ENCODE measurements at places on chromosomes 3 and 15. TPM values are rescaled to one million over a fixed set of nuclear protein-coding genes. Genes with fewer than 3 reads are reported as not detected.

DNA sequence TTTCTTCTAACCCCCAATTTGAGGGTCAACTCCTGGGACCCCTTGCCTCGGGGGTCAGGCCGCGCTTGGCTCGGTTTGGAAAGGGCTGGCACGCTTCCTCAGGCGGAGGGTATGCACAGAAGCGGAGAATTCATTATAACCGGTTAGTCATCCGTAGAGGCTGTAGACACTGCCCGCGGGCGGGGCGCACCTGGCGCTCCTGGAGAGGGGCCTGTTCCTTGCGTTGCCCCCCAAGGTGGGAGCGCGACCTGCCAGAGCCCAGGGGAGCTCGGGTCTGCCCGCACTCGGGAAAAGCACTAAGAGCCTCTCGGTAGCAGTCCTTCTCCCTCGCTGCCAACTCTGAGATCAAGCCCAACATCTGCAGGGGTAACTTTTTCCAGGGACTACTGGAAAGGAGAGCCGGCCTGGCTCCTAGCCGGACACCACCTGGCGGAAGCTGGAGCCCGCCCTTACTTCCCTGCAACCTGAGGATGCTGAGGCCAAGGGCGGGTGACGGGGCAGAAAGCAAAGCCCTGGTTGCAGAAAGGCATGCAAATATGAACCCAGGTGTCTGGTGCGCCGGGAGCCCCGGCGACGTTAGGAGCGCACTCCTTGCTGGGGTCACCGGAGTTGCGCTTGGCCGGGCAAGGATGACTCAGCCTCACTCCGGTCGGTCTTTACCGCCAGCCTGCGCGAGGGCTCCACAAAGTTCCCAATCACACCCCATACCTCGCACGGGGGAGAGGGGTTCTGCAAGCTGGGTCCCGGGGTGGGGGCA is 1.5 kb upstream of the CACNA2D3 start:
- DNase-seq = peak; percentile 59

- DNase-seq = no peak
These were observed 14.9 kb upstream of the C3orf80 start for GRCh38 chr3:160210341-160210740.

DNA sequence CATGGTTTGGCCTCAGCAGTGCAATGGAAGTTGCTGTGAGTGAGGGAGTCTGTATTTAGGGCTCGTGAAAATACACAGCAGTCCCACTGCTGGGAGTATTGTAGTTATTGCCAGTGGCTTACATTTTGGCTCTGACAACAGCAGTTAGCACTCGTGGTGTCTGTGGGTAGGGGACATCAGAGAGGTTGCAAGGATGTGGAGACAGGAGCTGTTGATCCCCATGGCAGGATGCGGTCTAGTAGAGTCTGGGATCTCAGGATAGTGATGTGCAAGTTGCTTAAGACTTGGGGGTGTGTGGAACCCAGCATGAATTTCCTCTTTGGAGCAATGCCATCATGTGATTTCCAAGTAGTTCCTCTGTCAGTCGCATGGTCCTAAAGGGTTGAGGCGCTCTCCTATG is 59.9 kb downstream of the GALK2 start:
- DNase-seq = no peak

- no peak for DNase-seq
These were observed 784 bp upstream of the CISH start for GRCh38 chr3:50612234-50612882.

- no peak for DNase-seq
These were observed 610.9 kb upstream of the ALCAM start for GRCh38 chr3:104755791-104756190.

GRCh38 chr3:183583331-183584245 is 28.1 kb upstream of the KLHL6 start:
- DNase-seq = peak; percentile 58

DNA sequence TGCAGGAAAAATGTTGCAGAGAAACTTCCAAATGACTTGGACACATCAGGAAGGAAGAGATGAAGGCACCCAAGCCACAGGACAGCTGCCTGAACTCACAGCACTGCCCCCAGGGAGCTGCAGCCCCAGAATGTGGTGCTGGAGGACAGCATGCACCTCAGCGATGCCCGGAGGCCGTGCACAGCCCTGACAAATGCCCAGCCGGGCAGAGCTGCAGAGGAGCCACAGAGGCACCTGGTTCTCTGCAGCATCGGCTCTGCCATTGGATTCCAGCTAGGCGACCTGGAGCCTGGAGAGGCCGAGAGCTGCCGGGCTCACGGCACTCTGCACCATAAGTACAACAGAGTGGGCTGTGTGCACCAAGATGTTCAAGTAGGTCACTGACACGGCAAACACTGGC is 97.5 kb downstream of the OCA2 start:
- no peak for DNase-seq

- DNase-seq = no peak
These were observed 273.7 kb upstream of the UMPS start for GRCh38 chr3:124456506-124456905.

GRCh38 chr3:55634345-55634744 is 147.2 kb upstream of the WNT5A start:
- no peak for DNase-seq

DNA sequence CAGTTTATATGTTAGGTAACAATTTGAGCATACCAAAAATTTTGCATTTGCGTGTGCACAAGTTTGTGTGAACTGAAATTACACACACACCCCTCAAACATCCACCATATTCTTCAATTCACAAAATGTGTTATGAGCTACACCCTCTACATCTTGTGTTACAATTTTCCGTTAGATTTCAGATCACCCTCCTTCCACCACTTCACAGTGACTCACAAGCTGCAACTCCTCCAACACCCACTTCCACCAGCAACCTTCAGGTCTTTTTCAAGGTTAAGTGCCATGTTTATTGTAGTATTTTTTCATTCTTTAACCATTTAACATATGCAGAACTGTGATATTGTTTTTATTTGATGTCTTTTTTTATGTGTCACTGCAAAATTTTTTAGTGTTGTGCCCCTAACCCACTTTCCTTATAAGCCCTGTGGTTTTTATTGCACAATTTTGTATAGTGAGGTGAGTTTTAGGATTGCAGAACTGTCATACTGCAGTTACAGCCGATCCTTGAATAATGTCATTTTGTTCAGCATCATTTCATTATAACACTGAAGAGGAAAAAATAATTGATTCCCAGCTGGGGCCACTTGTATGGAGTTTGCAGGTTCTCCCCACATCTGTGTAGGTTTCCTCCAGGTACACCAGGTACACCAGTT is 148.9 kb downstream of the PLCL2 start:
- DNase-seq = no peak

GRCh38 chr3:110783541-110783940 is 288.1 kb upstream of the NECTIN3 start:
- DNase-seq = no peak

GRCh38 chr3:94544131-94544789 is 481.4 kb downstream of the NSUN3 start:
- no peak for DNase-seq

GRCh38 chr3:15728766-15729165 is 69.0 kb downstream of the ANKRD28 start:
- DNase-seq = no peak

DNA sequence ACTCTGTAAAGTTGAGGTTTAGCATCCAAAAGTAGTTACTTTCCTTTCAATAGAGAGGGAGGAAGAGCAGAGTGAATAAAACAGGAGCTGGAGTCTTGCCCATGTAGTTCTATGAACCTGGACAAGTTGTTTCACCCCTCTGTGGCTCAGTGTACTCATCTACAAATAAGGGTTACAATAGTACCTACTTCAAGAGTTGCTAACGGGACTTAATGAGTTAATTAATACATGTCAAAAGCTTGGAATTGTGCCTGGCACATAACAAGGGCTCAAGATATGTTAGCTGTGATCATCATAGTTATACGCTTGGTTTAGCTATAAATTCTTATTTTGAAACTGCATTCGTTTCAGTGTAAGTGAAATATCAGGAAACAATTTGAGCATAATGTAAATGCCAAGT is 388.5 kb upstream of the THBS1 start:
- DNase-seq = no peak

- DNase-seq = no peak
These were observed 80.4 kb downstream of the CHRD start for GRCh38 chr3:184460276-184460675.

- peak; percentile 18 for DNase-seq
These were observed 214.9 kb upstream of the ARRDC4 start for GRCh38 chr15:97745481-97746071.

DNA sequence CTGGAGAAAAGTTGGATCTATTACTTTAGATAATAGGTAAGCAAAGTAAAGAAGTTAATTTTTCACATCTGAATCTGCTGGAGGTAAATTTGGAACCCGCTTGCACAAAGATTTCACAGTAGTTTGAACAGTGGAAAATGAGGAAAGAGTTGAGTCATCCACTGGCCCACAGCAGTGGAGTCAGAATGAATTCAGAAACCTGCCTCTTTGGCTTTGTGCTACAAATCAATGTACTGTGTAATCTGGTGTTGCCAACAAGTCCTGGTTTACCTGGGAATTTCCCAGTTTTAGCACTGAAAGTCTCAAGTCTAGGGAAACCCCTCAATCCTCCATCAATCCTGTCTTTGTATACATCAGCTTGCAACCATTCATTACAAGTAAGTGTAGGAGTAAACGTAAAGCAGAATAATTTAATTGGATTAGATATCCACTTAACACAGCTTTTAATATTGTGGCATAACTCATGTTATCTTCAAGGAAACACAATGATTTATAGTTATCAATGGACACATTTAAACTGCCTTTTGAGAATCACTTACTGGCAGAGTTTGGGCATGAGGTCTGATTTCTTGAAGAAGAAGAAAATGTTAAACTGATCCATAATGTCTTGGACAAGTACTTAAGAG is 100.6 kb downstream of the DCLK3 start:
- DNase-seq = no peak

DNA sequence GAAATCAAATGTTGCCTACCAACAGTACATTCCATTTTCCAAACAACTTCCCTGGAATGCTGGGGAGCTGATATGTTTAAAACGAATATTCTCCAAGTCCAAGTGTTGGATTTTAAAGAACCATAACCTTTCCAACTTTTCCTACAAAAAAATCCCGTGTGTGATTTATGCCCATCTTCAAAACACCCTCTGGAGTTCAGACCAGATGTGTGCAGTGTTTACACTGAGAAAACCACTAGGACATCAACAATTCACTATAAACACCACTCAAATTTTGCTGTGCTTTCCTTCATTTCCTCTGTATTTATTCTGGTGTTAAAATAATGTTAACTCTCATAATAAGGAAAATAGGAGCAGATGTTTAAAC is 2.4 kb downstream of the VGLL4 start:
- no peak for DNase-seq

GRCh38 chr15:74312445-74313007 is 54.9 kb downstream of the CYP11A1 start:
- DNase-seq = no peak

DNA sequence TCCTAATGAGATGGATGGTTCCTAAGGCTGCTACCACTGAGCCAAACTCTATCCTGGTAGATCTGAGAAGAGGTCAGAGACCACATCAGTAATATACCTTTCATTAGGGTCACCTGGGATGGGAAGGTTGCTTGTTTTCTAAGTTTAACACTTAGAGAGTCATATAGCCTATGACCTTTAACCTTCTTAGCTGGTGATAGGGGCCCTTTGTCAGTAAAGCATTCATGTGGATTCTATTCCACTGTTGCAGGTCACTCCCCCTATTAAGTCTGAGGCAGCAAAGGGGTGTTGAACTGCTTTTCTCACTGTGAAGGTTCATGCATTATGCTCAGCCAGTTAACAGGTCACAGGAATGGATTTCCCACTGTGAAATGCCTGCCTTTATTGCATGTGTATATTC is 6.1 kb upstream of the ZNF609 start:
- no peak for DNase-seq

- peak; percentile 51 for DNase-seq
These were observed 229.3 kb upstream of the UBE2E1 start for GRCh38 chr3:23576379-23576959.

DNA sequence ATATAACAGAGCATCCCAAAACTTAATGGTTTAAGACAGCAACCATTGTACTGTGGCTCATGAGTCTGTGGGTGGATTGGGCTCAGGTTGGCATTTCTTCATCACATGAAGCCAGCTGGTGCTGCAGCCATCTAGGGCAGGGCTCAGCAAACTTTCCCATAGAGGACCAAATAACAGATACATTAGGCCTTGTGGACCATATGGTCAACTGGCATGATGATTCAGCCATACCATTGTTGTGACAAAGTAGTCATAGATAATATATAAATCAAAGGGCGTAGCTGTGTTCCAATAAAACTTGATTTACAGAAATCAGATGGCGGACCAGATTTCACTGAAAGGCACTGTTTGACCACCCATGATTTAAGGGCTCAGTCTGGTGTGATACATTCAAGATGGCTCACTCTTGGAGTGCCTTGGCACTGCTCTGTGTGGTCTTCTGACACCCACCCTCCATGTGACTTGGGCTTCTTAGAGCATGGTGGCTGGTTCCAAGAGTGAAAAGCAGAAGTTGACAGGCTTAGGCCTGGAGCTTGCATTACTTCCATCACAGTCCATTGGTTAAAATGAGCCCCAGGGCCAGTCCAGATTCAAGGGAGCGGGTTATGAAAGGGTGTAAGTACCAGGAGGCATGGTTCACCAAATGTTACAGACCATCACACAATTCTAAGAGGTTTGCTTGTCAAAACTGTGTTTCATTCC is 40.8 kb upstream of the BHLHE40 start:
- no peak for DNase-seq

DNA sequence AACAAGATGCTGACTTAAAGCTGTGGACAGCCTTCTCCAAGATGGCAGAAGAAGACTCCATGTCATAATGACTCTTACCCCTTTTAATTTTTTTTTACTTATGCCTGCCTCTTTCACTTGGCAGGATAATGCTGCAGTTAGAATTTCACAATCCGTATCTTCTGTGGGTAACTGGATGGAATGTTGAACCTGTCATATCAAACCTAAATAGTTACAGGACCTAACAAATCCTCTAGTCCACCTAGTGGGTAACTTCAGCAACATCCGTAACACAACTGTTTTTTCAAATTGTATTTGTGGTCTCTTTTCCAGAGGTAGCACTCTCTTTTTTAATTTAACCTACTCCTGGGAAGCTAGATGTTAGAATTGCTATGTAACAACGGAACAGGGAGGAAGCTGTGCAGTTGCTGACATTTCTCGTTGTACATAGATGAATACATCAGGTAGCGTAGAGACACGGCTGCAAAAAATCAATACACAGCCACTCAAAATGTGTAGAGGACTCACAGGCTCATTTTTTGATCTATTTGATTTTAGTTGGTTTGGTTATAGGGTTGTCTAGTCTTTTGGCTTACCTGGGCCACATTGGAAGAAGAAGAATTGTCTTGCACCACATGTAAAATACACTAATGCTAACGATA is 43.9 kb upstream of the TRPM1 start:
- DNase-seq = no peak

TAGLN3 gene
- not detected for total RNA-seq

CD200R1 gene
- total RNA-seq = 0.17 TPM

SCN11A gene
- 0.22 TPM for total RNA-seq

PIERCE2 gene
- total RNA-seq = 3.1 TPM

MESP2 gene
- total RNA-seq = not detected

CCR9 gene
- not detected for total RNA-seq

CHRNA3 gene
- not detected for total RNA-seq

MFN1 gene
- 41.8 TPM for total RNA-seq

ANKUB1 gene
- not detected for total RNA-seq

FAM107A gene
- not detected for total RNA-seq

ITGB5 gene
- not detected for total RNA-seq

GOLGA6L10 gene
- 0.49 TPM for total RNA-seq

CTXND1 gene
- total RNA-seq = not detected

CCDC13 gene
- total RNA-seq = not detected

PLCB2 gene
- total RNA-seq = 9.2 TPM

LRRC15 gene
- not detected for total RNA-seq

PLAAT1 gene
- total RNA-seq = not detected

SLC22A13 gene
- total RNA-seq = not detected
